ENCODE measurements at places on chromosomes 4 and X. TPM values are rescaled to one million over a fixed set of nuclear protein-coding genes. Genes with fewer than 3 reads are reported as not detected.

The GPRASP3 gene
- polyA plus RNA-seq = 10.7 TPM

DNA sequence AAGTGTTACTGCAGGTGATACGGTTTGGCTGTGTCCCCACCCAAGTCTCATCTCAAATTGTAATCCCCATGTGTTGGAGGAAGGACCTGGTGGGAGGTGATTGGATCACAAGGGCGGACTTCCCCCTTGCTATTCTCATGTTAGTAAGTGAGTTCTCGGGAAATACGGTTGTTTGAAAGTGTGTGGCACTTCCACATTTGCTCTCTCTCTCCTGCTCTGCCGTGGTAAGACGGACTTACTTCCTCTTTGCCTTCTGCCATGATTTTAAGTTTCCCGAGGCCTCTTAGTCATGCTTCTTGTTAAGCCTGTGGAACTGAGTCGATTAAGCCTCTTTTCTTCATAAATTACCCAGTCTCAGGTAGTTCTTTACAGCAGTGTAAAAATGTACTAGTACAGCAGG, 65.2 kb upstream of the SLC7A11 start:
- DNase-seq = no peak

- peak; percentile 17 for DNase-seq
Measured at GRCh38 chr4:99998062-99998867, 48.2 kb upstream of the H2AZ1 start.

DNA sequence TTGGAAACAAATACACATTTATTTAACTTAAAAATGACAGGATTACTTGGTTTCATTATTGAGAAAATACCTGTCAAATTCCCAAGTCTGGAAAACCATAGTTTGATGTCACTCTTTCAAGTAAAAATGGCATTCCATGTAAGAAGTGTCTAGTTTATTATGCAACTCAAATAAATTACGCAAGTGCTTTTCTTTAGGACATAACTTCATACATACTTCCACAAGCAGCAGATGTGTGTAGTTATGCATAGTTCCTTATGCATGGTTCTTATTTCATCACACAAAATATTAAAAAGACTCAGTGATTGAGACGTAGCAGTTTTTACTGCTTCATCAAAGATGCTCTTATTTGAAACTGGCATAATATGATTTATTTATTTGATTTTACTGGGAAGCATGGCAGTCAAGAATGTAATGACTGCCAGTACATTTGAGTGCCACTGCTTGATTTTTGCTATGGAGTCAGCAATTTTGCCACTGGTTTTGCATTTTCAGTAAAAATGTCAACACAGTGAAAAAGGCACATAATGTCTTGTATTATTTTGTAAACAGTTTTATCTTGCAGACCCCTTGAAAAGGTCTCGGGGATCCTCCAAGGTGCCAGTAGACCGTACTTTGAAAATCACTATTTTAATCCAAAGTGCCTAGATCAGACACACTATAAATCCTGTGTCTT, 62.1 kb downstream of the CLCN3 start:
- DNase-seq = no peak

Data from muscle of arm (tissue), 14 donors.